ENCODE measurements at places on chromosomes 11 and 22.

DNA sequence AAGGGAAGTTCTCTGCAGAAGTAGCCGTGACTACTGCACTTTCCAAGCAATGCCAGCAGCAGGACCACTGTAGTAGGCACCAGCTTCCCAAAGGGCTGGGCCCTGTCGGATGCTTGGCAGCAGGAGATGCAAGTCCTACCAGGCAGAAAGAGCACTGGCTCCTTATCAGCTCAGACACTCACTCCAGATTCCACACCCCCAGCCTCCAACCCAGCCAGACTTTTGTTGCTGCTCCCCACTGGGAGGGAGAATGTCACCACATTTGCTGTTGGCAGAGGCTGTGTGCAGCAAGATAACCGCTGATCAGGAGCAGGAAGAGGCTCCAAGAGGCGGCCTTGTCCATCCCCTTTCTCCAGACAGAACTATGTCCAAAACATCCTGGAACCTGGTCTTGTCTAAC, 118.7 kb downstream of the C11orf58 start:
- DNase-seq: no peak

- no peak for DNase-seq
Measured at GRCh38 chr22:30921108-30921507, 47.5 kb downstream of the MORC2 start.

DNA sequence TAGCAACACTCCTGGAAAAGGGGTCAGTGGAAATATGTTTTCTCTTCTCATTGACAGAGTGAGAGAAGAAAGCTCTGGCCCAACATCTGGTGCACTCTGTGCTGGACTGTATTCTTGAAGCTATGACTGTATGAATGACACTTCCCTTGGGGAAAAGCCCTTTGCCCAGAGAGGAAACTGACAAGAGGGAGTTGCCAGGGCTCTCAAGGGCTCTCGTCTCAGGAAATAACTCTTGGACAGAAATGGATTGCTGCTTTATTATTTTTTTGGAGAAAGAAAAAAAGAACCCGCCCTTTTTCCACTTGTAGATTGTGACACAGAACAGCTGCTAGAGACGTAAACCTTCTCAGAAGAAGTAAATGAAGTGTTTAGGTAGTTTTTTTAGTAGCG, 11.4 kb downstream of the ETS1 start:
- DNase-seq: no peak

- DNase-seq: no peak
Measured at GRCh38 chr11:71164186-71164585, 88.2 kb downstream of the SHANK2 start.

DNA sequence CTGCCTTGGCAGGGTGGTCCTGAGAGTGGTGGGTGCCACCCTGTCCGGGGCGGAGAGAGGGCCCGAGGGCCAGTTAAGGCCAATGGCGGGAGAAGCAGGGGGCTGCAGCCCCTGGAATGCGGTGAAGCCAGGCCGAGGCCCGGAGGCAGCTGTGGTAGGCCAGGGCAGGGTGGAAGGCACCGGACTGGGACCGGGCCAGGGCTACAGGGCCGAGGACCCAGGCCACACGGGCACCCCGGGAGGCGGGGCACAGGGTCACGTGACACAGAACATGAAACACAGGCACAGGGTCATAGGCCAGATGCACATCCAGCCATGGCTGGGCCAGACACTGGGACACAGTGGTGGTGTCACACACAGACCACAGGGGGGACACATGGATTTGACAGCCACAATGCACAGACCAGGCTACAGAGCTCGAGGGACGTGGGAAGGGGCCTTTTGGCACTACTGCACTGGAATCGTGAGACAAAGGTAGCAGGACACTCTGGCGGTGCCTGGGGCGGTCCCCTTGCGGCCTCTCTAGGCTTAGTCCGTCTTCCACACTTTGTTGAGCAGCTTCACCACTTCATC, 2.8 kb downstream of the SLC25A1 start:
- DNase-seq: no peak

DNA sequence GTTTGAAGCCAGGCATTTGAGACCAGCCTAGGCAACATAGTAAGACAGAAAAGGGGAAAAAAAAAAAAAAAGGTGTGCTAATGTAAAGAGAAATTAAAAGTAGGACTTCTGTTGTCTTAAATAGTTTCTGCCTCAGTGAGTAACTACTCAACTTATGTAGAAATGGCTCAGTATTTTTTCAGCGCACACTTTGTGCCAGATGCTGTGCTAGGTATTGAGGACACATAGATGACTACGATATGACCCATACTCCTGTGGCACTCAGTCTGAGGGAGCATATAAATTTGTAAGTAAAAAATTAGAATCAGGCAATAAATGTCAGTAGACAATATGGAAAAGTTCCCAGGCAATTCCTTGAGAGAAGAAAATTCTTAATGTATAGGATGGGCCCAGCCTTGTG, 93.9 kb downstream of the YAP1 start:
- no peak for DNase-seq

GRCh38 chr11:115134926-115135325, 369.3 kb downstream of the CADM1 start:
- no peak for DNase-seq

GRCh38 chr11:20097319-20098221, 62.7 kb downstream of the DBX1 start:
- no peak for DNase-seq

DNA sequence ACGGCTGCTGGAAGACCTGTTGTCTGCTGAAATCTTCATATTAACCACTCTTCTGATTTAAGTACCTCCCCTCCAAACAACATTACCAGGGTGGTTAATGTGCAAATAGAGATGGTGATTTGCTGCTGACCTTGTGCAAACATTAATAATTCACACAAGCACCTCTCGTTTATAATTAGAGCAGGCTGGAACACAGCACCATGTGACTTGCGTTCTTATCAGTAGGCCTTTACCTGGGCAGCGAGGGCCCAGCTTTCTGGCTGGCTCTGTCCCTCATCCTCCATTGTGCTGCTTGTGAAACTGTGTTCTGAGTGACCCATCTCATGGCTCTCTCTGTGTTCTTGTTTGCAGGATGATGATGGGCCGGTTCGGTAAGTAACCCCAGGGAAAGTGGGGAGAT, 41.0 kb upstream of the PARVG start:
- no peak for DNase-seq
